ENCODE measurements at places on chromosomes 1 and 21.

DNA sequence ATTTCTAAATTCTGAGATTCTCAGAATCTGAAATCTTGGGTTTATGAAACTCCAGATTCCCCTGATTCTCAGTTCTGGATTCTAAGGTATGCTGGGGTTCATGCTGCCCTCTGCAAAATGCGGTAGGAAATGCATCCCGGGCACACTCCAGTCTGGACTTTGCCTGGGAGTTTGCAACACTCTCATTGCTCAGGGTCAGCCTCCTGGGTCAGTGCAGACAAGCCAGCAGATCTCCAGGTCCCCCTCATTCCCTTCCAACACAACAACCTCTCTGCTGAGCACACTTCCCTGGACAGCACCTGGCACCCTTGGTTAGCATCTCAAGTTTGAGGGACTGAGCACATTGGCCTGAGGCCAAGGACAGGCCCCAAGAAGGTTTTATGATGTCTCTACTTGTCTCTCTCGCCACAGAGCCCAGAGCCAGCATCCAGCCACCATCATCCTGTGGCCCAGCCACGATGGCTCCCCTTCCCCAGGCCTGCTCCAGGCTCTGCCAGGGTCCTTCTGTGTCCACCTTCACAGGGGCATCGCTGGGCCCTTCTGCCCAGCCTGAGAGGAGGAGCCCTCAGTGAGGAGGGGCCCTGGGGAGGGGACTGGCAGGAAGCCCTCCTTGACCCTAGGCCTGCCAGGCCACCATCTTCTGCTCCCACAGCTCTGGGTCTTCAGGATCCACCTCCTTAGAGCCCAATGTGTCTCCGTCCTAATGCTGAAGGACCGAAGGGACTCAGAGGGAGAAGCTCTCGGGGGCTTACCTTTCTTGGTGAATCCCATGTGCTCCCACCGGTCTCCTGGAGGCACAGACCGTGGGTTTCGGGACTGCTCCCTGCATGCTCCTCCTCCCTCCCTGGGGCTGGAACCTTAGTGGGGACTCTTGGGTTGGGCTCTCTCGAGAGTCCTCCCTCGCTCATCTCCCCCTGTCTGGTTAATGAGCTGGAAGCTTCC, 550.7 kb downstream of the PTPRU start:
- peak; percentile 10 for DNase-seq

- DNase-seq: no peak
Measured at GRCh38 chr1:86773341-86774288, 69.2 kb downstream of the SH3GLB1 start.

DNA sequence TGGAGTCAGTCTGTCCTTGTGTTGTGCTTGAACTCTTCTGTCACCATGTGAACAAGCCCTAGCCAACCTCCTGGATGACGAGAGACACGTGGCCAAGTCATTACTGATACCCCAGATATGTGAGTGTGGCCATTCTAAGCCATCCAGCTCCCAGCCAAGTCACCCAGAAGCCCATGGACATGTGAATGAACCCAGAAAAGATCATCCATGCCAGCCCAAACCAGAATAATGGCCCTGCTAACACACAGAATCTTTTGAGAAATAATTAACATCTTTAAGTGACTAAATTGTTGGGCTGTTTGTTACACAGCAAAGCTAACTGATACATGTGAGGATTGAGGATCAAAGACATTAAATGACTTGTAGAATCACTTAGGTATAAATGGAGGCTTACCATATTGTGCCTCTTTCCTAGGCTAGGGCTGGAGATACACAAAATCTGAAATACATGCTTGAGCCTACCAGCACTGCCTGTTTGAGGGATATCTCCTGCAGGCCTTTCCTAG, 38.2 kb downstream of the KANK4 start:
- no peak for DNase-seq

- DNase-seq: no peak
Measured at GRCh38 chr1:172581779-172582178, 48.8 kb downstream of the SUCO start.

DNA sequence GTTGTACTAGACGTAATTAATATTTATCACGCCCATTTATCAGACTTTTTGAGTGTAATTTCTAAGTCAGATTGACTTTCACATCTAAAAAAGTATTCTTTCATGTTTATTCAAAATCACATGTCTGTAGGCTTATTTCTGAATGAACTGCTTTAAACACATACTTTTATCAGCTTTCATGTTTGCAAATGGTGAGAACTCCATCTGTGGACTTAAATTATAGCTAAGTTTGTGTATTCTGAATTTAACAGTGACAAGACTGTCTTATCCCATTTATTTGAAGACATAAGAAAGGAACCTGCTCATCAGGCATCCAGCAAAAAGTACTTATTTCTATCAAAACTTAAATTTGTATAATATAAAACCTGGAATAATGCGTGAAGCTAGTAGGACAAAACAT, 69.3 kb downstream of the DENND1B start:
- no peak for DNase-seq
